ENCODE measurements at places on chromosomes 1 and 21. TPM values are rescaled to one million over a fixed set of nuclear protein-coding genes. Genes with fewer than 3 reads are reported as not detected.

DNA sequence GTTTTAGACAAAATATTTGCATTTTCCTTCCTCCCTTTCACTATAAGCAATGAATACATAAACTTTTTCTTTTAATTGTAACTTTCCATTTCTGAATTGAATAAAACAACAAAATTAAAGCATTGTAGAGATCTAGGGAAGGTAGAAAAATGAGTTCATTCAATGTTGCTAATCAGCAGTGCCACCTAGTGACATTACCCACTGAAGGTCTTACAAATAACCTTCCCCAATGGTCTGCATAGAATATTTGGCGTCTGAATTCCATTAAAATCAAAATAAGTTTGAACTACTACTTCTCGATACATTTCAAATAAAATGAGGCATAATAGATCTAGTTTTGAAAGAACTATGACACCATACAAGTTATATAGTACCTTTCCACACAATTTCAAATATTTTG lies 19.6 kb downstream of the FH start:
- peak; percentile 58 for DNase-seq

- DNase-seq, result no peak
Observed at GRCh38 chr1:230313453-230314141, 112.5 kb downstream of the PGBD5 start.

FMO3 gene
- polyA plus RNA-seq, result not detected

GRCh38 chr1:60916906-60917305 lies 165.5 kb upstream of the NFIA start:
- DNase-seq, result no peak

All from cardiac muscle cell (in vitro differentiated cells and primary cell).